Posterior vena cava (tissue), 2 donors: ENCODE measurements at places on chromosomes 6 and 20. TPM values are rescaled to one million over a fixed set of nuclear protein-coding genes. Genes with fewer than 3 reads are reported as not detected.
A peak's percentile ranks its signal among the peaks of the same experiment; 100 is the strongest.

The PPP1R14C gene
- total RNA-seq: not detected

The SPATS1 gene
- total RNA-seq: not detected

The CPNE1 gene
- 122 TPM for total RNA-seq

The MRPL14 gene
- 26.4 TPM for total RNA-seq

The CAPN11 gene
- total RNA-seq: 0.24 TPM

The ERMARD gene
- total RNA-seq: 19.6 TPM

The MEP1A gene
- total RNA-seq: not detected

The BANF2 gene
- total RNA-seq: not detected

The SRMS gene
- total RNA-seq: not detected

DNA sequence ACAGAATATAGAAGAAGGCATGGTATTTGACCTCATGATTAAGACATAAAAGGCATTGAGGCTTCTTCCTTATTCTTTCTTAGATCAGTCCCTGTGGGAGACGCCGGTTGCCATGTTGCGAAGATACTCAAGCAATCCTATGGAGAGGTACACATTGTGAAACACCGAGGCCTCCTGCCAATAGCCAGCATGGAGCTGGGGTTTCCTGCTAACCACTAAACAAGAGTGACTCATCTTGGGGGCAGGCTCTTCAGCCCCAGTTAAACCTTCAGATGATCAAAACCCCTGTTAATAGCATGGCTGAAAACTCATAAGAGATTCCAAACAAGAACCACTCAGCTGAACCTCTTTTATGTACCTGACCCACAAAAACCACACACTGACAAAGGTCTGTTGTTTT, 478.8 kb downstream of the CD83 start:
- no peak for DNase-seq

DNA sequence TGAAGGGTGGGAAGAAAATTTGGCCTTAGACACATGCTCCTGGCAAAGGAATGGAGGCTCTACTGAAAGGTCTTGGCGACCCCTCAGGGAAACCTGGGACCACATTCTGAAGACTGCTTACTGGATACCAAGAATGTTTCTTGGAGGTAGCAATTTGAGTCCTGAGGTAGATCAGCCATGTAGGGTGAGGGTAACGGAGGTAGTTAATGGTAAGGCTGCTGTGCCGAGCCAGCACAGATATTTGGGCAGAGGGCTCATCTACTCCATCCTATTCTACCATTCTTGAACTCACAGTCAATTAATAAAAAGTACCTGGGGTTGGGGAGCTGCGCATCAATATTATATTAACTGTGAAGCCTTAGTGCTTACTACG, 401 bp upstream of the PHF3 start:
- DNase-seq: no peak

DNA sequence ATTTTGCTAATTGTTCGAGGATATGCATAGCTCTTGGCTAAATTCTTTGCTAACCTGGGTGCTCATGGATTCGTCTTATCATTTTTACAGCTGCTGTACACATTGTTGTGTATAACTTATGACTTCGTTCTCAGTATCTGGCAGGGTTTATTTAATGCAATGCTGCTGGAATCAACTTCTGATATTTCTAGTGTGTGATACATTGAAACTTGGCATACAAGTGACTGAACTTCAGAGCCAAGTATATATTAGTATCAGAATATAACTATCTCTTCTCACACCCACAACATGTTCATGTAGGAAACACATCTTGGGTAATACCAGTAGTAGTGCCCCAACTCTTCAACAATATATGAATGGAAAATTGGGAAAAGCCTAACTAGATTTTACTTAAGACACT, 764.2 kb downstream of the TENT5A start:
- DNase-seq: no peak

DNA sequence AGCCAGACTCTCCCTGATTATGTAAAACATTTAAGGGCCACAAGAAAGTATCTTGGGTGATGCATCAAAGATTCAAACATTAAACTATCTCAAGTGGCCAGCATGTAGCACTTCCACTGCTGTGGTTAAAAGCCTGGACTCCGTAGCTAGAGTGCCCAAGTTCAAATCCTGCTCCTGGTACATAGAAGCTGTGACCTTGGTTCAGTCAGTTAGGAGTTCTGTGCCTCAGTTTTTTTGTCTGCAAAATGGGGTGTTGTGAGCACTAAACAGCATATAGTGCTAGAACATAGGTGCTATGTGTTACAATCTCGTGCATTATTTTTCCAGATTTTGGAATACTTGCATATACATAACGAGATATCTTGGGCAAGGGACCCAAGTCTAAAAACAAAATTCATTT, 68.7 kb downstream of the PSMG4 start:
- no peak for DNase-seq

GRCh38 chr20:37890108-37890507, 12.8 kb upstream of the VSTM2L start:
- DNase-seq: no peak

DNA sequence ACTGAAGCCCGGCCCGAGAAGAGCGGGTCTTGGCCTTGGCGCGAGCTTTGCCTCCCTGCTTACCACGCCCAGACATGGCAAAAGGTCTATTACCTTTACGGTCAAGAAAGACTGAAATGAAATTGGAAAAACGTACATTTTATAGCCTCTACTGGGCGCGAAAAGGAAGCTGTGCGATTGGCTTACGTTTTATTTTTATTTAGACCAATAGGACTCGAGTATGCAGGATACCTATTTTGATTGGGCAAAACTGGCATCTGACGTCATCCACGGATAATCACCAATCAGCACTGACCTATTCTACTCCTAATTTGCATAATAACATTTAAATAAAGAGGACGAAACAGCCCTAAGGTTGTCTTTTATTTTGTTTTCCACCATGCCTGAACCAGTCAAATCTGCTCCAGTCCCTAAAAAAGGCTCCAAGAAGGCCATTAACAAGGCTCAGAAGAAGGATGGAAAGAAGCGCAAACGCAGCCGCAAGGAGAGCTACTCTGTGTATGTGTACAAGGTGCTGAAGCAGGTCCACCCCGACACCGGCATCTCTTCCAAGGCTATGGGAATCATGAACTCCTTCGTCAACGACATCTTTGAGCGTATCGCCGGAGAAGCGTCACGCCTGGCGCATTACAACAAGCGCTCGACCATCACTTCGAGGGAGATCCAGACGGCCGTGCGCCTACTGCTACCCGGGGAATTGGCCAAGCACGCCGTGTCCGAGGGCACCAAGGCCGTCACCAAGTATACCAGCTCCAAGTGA, 97.4 kb downstream of the OR2B2 start:
- no peak for DNase-seq

DNA sequence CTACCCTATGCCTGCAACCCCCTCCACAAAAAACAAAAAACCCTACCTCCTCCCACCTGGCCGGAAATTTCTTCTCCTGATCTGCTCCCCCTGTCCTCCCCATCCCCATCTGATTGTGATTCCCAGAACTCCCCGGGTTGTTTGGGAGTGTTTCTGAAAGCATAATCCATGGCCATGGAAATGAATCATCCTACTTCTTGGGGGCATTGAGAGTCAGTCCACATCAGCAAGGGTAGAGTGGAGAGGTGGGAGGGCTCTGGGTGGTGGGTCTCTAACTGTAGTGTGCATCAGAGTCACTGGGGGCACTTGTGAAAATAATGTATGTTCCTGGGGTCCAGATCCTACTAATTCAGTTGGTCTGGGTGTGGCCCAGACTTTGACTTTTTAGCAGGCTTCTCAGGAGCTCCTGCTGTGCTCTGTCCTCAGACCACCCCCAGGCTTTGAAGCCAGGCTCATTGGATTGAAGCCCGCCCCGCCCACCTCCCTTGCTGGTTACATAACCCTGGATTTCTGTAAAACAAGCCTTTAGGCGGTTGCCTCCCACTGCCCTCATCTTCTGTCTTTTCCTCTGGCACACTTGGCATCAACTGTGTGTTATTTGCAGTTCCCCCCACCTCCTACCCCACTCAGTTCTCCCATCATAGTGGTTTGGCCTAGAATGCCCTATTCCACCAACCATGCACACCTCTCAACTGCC, 10.5 kb downstream of the PIGT start:
- DNase-seq: no peak

DNA sequence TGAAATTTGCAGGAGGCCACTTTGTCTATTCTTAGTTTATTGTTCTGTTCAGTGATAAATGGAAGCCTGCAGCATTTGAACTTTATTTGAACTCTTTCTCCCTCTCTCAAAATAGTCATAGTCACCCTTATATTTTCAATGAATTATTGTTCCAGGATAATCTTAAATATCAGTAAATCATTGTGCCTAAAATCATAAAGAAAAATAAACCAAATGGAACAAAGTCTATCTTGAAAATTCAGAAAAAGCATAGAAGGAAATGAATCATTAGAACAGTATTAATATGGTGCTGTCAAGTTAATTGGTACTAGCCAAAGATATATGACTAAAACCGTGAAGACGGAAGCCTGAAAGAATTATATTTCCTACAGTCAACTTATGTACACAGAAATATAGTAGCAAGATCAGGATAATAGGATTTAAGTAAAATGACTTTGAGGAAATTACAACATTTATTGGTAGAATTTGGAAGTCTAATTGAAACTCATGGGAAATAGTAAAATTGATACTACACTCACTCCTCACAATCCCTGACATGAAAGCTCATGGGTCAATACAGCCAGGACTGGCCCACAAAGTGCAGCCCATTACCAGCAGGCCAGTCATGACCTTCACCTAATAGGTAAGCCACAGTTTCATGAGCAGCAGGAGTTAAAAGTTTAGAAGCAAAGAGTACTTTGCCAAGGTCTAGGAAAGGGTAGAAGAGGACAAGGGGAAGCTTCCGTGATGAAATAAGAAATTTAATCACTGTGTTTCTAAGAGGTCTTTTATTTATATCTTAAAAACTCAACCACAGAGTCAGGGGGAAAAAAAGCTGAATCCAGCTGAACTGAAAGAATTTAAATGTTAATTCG, 119.9 kb upstream of the ENPP5 start:
- DNase-seq: no peak

- no peak for DNase-seq
These were observed 14.6 kb upstream of the MEI4 start for GRCh38 chr6:77638129-77638830.

DNA sequence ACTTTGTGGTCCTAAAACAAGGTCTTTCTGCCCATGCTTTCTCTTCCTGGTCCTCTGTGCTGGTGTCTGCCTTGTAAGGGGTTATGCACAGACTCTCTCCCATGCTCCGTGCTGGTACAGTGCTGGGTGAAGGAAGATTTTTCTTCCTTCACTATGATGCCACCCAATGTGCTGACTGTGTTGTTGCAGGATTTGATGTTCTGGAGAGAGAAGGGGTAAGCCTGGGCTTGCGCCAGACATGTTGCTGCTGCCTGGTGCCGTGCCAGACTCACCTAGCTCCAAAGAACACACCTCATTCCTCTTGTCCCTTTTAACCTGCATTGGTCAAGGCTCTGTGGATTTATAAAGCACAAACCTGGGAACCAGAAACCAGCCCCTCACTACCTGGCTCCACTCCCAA, 28.4 kb upstream of the ARMH2 start:
- DNase-seq: no peak

GRCh38 chr20:49403911-49404310, 78.6 kb downstream of the KCNB1 start:
- DNase-seq: peak; percentile 66

DNA sequence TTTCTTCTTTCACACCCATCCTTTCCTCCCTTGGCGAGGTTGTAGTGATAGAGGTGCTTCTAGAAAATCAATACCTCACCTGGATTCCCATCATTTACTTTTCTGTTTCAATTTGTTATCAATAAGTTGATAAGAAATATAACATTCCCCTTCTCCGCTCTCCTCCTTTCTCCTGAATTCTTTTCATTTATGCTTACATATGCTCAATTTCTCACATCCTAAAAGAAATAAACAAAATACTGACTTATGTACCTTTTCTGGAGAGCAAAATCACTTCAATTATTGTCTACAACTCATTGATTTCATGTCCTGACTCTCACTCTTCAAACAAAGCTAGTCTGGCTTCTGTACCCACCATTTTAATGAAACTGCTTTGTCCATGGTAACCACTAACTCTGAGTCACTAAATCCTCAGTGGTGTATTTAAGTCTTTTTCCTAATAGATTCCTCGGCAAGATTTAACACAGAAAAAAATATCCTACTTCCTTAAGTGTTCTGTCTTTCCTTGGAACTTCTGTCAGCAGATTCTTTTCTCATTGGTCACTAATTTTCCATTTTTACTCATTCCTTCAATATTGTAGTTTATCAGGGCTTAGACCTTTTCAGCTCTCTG, 289.6 kb downstream of the RFPL4B start:
- no peak for DNase-seq
